ENCODE measurements at places on chromosomes 7 and 10.
A peak's percentile ranks its signal among the peaks of the same experiment; 100 is the strongest.

DNA sequence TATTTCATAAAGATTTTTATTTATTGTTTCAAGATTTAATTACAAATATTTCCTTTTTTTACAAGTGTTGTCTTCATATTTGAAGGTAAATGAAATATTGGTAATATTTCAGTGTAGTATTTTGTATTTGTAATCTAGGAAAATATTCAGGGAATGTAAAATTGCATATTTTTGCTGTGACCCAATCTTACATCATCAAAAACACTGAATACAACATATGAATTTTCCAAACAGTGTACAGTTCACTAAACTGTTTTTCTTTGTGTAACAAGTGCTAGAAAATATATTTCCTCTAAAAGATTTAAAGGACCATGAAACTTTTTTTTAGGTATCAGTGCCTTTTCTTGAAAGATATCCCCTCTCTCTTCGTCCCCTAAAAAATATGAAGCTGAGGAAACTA, 251.9 kb upstream of the KCND2 start:
- no peak for DNase-seq

DNA sequence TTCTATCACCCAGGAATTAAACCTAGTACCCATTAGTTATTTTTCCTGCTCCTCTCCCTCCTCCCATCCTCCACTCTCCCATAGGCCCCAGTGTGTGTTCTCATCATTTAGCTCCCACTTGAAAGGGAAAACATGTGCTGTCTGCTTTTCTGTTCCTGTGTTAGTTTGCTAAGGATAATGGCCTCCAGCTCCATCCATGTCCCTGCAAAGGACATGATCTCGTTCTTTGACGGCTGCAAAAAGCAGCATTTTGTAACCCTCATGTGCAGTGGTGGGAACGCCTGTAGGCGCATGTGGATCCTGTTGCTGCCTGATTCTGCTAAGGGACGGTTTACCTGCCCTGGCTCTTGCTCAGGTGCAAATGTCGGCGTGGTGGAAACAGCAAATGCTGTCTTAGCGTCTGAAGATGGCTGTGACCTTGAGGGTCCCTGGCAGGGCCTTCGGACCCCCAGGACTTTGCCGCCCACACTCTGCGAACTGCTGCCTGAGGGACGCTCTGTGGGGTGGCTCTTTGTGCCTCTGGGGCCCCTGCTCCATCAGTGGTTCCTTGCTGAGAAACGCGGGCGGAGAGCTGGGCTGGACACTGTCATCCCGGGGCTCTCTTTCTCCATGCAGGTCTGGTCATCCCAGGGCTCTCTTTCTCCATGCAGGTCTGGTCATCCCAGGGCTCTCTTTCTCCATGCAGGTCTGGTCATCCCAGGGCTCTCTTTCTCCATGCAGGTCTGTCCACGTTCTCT, 5.6 kb upstream of the MTG1 start:
- no peak for DNase-seq

DNA sequence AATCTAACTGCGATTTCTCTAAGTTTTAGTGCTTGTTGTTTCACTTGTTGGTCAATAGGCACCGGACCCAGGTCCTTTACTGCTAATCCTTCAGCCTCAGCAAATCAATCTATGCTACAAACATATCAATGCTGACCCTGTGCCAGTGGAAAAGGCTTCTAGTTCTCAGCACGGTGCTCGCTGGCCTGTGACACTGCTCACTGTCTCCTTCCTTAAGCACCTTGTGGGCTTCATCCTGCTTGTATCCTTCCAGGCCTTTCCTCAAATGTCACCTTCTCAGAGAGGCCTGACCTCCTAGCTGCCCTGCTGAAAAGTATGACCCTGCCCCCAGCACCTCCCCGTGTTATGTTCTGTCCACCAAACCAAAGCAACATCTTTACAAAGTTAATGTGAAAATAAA, 201.2 kb upstream of the FRMD4A start:
- DNase-seq = no peak

GRCh38 chr7:27312820-27313219, 70.2 kb downstream of the EVX1 start:
- DNase-seq = no peak

DNA sequence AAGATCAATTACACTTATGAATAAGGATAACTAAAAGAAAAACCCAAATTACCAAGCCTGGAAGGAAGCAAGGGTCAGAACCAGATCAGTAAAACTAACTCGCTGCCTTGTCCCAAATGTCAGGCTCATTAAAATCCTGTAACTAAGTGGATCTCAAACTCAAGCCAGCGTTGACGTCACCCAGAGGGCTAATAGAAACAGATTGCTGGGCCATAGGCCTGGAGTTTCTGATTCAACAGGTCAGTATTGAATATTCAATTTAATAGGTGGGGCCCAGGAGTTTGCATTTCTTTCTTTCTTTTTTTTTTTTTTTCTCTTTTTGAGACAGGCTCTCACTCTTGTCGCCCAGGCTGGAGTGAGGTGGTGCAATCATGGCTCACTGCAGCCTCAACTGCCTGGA, 397.0 kb downstream of the CALN1 start:
- no peak for DNase-seq

DNA sequence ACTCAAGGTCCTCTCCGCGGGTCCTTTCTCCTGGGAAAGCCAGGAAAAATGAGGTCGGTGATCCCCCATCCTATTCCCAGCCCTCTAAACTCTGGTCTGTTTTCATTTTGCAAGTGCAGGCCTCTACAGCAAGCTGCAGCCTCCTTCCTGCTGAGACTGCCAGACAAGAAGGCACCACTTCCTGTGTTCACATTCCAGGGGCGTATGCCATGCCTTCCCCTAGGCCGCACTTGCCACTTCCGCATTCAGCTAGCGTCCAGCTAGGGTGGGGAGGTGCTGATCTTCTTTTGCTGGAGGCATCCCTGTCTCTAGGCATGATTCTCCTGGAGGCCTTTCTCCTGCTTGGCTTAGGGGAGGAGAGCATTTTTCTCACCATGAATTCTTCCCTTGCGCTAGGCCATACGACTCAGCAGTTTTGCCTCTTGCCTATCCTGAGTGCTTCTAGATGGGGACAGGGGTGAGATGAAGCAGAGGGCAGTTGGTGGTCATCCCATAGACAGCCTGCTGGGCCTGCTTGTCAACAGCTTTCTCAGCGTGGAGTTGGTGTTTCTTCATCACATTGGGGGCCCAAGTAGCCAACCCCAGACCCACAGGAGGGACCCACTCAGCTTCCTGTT, 328.9 kb downstream of the RPS24 start:
- no peak for DNase-seq

DNA sequence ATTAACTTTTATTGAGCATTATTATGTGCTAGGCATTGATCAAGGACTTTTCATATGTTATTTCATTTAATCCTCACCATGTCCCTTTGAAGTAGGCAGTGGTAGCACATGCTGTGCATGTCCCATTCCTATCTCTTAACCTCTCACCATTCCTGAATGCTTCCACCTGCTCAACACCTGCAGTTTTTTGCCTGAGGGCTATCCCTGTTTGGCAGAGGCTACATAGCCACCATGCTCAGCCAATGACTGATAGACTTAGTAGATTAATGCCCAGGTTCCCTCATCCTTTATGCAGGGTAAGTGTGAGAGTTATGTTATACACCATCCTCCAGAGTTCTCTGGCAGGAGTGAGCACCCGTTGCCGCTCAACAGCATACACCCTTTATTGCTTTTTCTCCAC, 387.8 kb downstream of the BBS9 start:
- DNase-seq = no peak

DNA sequence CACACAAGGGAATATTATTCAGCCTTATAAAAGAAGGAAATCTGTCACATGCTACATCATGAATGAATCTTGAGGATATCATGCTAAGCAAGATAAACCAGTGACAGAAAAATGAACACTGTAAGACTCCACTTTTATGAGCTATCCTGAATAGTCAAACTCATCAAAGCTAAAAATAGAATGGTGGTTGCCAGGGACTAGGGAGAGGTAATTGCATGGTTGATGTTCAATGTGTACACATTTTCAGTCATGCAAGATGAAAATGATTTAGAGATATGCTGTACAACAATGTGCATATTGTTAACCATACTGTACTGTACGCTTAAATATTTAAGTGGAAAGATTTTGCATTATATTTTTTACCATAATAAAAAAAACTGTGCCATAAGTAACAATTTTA, 1349.1 kb downstream of the XPNPEP1 start:
- no peak for DNase-seq

GRCh38 chr7:43244232-43244631, 131.8 kb downstream of the HECW1 start:
- no peak for DNase-seq

DNA sequence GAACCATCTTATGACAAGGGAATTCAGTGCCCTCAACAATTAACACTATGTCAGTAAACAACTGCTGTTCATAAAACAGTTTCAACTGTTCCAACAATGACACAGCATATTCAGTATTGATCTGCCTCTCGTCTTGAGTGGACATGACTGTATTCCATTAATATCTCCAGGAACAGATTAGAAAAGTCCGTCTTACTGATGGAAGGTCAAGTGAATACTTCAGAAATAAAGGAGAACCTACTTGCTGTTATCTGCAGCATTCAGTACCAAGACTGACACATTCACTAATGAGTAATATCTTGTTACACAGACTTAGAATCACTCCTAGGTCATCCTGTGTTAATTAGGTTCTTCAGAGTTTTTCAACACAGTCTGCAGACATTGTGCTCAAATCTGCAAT, 12.1 kb downstream of the KBTBD2 start:
- DNase-seq = no peak

DNA sequence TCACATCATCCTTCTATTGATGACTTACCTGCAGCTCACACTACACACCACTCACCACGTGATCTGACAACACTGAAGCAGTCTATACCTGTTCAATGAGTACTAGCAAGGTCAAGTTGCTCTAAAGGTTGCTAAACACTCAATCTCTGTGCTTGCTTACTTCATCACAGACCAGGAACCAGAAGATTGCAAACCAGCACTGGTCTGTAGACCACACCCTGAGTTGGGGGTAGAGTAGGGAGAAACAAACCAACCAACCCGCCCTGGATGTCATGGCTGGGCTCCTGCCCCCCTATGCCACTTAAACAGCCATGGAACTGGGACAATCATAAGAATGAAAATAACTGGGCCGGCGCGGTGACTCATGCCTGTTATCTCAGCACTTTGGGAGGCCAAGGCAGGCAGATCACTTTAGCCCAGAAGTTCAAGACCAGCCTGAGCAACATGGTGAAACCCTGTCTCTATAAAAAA, 19.6 kb downstream of the DLG5 start:
- no peak for DNase-seq

DNA sequence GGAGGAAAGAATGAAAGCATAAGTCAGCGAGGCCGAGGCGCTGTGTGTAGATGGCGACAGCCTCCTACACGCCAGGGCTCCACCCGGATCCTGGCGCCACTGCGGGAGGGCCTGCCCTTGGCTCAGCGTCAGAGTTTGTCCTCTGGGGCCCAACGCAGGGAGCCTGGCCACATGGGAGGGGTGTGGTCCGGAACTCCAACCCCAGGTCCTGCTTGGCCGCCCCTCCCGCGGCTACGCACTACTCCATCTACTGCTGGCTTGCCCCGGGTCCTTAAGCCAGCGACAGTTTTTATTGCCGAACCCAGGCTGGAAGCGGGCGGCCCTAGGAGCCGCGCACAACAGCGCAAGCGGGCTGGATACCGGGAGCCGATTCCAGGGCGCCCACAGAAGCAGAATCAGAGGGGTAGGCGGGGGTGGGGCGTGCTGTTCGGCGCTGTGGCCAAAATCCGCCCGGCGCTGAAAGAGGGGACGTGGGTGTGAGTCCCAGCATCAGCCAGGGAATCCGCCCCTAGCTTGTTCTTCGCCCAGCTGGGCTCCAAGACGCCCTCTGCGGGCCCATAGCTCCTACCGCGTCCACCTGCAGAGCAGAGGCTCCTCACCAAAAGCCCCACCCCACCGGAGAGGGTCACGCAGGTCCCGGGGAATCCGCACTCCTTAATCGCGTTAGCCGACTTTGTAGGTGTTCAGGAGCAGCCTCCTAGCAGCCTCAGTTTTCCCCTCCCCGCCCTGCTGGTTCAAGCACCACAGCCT, 4.5 kb downstream of the KAZALD1 start:
- peak; percentile 71 for DNase-seq

DNA sequence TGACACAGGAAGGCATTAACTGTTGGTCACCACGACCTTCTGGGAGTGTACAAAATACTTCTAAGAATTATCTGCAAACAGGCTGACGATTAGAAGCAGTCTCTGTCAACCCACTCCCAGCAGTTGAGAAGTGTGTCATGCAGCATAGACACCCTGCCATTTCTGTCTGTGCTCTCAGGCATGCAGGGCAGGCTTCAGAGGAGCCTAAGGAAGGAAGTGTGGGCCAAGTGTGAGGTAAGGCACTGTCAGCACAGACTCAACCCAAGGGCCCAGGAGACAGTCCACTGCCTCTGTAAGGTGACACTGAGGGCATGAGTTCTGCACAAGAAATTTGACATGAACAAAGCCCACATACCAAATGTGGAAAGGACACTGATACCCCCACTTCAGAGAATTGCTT, 109.0 kb upstream of the VIPR2 start:
- DNase-seq = no peak

DNA sequence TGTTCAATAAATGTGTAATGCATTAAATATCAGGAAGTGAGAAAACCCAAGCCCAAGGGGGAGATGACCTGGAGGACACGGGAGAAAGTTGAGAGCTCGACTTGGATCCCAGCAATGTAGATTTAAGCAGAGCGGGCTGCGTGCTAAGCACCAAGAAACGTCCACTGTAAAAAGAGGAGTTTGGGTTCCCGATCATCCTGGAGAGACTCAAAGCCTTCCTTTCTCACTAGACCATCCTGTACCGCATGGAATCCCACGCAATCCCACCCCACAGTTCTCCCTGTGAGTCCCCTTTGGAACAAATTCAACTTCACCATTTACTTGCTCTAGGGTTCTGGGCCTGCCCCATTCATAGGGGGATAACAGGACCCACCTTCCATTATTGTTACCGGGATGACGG, 2.4 kb downstream of the TRPV6 start:
- peak; percentile 2 for DNase-seq

- peak; percentile 77 for DNase-seq
These were observed 54.1 kb downstream of the DYNC2I1 start for GRCh38 chr7:158910254-158911053.

DNA sequence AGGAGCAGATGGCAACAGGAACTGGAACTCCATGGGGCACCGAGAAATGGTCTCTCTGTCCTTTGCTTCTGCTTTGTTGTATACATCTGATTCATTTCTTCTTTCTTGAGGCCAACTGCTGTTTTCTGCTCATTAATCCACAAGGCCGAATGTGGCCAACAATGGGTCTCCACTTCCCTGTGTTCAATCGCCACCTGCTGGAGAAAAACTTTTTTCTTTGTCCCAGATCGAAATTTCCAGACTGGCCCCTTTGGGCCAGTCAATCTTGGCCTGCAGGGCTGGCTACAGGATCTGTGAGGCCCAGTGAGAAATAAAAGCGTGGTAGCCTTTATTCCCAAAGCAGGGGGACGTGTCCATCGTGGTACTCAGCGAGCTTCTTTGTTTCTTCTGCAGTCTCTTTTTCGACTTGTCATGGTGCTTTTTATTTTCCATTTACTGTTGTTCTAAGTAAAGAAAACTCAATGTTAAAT, 58.8 kb downstream of the PARP12 start:
- DNase-seq = peak; percentile 30

Measured in testis (tissue), 5 donors.